ENCODE measurements at places on chromosomes 16 and 17.

GRCh38 chr16:88508376-88508867 is 55.3 kb downstream of the ZFPM1 start:
- DNase-seq, result no peak

DNA sequence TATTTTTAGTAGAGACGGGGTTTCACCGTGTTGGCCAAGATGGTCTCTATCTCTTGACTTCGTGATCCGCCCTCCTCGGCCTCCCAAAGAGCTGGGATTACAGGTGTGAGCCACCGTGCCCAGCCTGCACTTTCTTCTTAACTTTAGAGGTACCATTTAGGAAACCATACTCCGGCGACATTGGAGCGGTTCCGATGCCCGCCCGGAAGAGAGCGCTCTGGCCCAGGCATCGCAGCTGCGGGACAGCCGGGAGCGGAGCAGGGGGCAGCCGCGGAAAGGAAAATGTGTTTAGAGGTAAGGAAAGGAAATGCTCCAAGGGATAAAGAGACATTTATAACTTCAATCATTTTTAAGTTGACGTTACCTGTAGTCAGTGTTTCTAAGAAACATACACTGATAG is 6.0 kb upstream of the HS3ST3B1 start:
- no peak for DNase-seq

DNA sequence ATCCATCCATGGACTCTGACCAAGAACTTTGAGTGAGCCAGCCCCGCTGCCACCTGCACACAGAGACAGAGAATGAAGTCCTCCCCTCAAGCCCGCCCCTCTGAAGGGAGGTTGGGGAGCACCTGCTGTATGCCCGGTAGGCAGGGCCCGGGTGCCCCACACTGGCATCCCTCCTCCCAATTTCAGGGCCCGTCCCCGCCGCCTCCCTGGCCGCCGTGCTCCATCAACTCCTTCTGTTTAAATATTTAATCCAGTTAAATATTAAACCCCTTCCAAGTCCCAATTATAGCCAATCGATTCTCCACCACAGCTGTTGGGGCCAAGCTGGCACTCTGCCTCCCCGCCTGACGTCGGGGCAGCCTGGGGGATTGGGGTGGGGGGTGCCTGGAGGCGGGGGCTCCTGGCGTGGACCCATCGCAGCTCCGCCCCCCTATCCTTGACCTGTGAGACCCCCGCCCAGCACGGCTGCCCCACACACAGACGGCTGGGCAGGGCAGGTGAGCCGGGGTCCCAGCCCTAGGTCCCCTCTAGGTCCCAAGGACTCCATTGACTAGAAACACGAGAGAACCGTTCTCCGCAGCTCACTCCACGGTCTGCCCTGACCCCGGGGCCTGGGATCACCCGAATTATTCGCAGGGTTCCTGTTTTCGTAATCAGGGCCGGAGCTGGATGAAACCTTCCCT is 18.0 kb upstream of the CACNA1H start:
- DNase-seq, result no peak

DNA sequence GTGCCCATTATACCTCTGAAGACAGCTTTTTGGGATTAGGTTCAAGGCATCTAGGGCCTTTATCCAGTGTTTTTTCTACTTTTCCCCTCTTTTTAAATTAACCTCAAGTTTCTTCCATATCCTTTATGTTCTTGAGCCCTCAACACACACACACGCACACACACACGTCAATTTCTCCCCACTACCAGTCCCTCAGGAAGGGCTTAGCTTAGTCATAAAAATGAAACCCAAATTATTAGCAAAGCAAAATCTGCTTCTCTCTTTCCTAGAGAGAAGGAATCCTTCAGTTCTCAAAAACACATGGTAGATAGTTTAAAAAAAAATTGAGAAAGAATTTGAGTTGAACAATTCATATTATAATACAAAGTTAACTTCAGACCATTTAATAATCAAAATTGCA is 401.1 kb downstream of the XYLT1 start:
- DNase-seq, result no peak

GRCh38 chr16:17499223-17499902 is 28.6 kb upstream of the XYLT1 start:
- no peak for DNase-seq

DNA sequence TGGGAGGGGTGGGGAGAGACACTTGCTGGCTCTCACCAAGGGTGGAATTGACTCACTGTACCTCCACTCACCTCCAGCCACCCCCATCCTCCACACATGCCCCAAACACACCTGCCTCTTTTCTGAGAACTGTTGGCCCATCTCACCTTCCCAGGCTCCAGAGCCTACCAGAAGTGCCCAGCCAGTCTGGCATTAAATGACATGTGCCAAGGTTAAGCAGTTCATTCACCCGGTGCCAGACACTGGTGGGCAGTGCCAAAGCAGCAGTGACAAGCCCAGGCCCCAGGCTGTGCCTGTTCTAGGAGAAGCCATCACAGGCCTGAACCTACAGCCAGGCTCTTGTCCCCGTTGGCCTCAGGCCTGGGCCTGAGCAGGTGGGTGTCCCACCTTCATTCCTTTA is 11.2 kb downstream of the MVP start:
- DNase-seq, result no peak

Measured in T follicular helper cell (primary cell).